ENCODE measurements at places on chromosomes 4 and X. TPM values are rescaled to one million over a fixed set of nuclear protein-coding genes. Genes with fewer than 3 reads are reported as not detected.

Gene AR
- 3.6 TPM for total RNA-seq

Gene JCHAIN
- 1.3 TPM for total RNA-seq

Gene CXXC4
- total RNA-seq: 6.8 TPM

Gene PDZD4
- 0.48 TPM for total RNA-seq

Gene SRPX
- total RNA-seq: 186 TPM

Gene IGFBP7
- total RNA-seq: 215 TPM

Gene FMR1NB
- not detected for total RNA-seq

Gene OPN1MW2
- total RNA-seq: not detected

Gene BGN
- 67.1 TPM for total RNA-seq

Gene USP26
- total RNA-seq: not detected

Gene PRDM8
- total RNA-seq: 11.9 TPM

Gene HEPH
- total RNA-seq: 8.5 TPM

Gene NAP1L3
- total RNA-seq: 2.8 TPM

Gene TREX2
- total RNA-seq: not detected

Gene HOPX
- total RNA-seq: 2.2 TPM

Gene TLL1
- total RNA-seq: 0.08 TPM

Gene AKAP14
- not detected for total RNA-seq

Gene FHDC1
- 0.16 TPM for total RNA-seq

Gene S100G
- not detected for total RNA-seq

Gene SPOCK3
- 0.56 TPM for total RNA-seq

Gene NLRP2B
- not detected for total RNA-seq

Gene MTTP
- total RNA-seq: 0.08 TPM

Gene ATRX
- total RNA-seq: 43.8 TPM

Gene FGFR3
- total RNA-seq: 0.88 TPM

Measured in epithelial cell of alveolus of lung (primary cell).